H54 (cell line): ENCODE measurements at places on chromosomes 3 and 15.

GRCh38 chr3:170425491-170426239 is 7.0 kb downstream of the CLDN11 start:
- DNase-seq, result no peak

DNA sequence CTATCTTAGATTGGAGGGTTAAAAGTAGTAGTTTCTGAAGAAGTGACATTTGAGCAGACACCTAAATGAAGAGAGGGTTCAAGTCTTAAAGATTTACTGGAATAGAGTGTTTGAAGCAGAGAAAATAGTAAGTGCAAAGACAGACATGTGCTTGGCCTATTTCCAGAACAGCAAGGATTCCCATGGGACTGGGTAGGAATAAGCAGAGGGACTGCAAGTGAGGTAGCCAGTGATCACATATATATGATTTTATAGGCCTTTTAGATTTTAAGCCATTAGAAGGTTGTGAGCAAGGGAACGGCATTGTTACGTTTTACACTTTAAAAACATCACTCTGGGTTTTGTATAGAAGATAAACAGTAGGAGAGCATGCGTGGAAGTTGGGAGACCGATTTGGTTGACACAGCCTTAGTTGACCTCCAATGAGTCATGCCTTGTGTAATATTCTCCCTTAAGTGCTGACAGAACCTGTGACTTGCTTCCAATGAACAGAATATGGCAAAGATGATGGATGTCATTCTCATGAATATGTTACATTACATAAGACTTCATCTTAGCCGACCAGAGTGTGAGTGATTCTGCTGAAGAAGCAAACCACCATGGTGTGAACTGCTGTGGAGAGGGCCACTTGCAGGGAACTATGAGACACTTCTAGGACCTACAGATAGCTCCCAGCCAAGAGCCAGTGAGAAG is 37.1 kb upstream of the SLC4A7 start:
- DNase-seq, result no peak

DNA sequence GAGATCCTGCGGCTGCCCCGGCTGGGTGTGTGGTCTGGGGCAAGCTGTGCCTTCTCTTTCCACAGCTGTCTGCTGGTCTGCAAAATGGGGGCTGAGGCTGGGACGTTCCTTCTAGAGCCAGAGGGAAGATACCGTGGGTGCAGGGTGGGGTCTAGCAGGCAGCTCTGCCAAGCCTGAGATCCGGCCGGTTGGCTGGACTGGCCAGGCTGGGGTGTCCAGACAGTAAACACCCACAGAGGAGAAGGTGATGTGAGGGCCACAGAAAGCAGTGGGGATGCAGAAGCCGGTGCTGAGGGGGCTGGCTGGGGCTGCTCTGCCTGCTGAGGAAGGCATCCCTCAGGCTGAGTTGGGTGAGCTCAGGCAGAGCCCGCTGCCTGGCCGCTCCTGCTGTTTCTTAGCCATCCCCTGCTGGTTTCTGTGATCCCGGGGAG is 46.1 kb downstream of the FBLN2 start:
- no peak for DNase-seq

DNA sequence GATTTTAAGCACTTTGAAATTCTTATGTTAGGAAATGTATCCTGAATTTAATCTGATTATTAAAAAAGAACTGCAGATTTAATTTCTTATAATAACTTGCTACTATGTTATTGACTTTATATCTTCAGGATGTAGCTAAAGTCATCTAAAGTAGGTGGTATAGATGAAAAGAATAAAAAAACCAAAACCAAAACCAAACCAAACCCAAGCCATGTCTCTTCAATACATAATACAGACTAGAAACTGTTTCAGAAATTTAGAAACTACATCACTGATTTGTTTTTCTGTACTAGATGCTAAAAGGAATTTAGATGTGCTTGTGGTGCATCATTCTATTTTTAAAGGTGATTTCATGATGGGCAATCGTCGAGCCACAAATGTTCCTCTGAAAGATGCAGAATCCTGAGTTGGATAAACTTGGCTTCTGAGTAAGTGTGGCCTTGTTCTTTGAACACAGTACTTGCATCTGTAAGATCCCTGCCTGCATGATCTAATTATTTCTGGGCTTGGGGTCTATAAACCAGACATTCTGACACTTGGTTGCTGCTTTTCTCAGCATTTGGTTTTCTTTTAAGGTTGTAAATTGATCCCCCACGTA is 287.1 kb upstream of the SUCLG2 start:
- no peak for DNase-seq

DNA sequence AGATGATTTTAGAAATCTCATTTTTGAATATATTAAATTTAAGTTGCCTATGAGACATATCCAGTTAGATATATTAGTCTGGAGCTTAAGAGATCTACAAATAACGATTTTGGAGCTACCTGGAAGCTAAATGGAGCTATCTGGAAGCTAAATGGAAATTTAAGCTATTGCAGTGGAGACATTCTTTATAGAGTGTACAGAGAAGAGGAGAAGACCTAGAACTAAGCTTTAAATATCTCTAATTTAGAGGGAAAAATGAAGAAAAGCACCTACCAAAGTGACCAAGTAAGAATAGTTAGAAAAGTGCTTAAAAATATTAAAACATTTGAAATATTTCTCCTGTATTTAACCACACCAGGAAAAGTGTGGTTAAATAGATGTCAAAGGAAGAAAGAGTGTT is 28.3 kb downstream of the SPESP1 start:
- no peak for DNase-seq

DNA sequence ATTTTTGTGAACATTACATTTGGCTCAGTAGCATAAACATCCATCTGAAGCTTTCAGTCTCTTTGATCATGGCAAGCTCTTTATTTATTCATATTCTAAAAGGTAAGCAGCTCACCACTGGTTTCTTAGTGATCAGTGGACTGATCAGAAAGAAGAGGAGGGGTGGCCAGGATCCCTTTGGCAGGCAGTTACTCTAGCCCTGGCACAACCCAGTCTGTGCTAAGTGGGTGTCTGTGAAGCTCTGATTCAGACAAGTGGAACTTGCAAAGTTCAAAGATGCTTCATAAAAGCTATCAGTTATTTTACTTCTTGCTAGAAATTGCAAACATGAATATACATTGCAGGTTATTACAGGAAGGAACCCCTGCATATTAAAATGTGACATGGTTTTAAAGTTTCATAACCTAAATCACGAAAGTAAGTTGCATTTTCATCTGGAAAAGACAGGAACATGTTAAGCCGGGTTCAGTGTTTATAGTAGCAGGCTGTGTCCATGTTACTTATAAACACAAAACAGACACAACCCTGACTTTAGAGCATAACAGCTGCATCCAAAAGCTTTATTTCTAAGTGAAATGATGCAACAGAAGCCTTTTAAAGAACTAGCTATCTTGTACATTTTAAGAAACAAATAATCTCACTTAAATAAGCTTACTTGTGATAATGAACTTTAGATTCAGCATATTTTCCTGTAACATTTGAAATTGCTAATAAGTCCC is 785.3 kb downstream of the MCTP2 start:
- no peak for DNase-seq

GRCh38 chr3:196711838-196712513 is at the start of the genes CEP19 and PIGX:
Gene CEP19 (minus strand): TSS chr3:196712250. CDS start chr3:196708657, 3,593 bp downstream.
Gene PIGX (plus strand): TSS chr3:196712377.
- DNase-seq, result peak; percentile 95

GRCh38 chr3:58251631-58252035 is 14.0 kb downstream of the ABHD6 start:
- DNase-seq, result no peak

DNA sequence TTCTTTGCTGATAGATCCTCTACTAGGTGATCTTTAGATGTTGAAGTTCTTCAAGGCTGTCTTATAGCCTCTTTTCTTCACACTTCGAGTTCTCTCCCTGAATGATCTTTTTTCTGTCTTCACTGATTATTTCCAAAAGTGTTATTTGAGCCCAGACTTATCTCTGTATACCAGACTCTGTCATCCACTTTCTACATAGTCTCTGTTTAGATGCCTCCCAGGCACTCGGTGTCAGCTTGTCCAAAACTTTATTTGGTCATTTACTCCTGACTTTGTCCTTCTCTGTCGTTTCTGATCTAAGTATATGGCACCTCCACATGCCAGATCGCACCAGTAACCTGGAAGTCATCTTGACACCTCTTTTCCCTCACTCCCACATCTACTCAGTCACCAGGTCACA is 27.6 kb downstream of the KLHL18 start:
- no peak for DNase-seq

DNA sequence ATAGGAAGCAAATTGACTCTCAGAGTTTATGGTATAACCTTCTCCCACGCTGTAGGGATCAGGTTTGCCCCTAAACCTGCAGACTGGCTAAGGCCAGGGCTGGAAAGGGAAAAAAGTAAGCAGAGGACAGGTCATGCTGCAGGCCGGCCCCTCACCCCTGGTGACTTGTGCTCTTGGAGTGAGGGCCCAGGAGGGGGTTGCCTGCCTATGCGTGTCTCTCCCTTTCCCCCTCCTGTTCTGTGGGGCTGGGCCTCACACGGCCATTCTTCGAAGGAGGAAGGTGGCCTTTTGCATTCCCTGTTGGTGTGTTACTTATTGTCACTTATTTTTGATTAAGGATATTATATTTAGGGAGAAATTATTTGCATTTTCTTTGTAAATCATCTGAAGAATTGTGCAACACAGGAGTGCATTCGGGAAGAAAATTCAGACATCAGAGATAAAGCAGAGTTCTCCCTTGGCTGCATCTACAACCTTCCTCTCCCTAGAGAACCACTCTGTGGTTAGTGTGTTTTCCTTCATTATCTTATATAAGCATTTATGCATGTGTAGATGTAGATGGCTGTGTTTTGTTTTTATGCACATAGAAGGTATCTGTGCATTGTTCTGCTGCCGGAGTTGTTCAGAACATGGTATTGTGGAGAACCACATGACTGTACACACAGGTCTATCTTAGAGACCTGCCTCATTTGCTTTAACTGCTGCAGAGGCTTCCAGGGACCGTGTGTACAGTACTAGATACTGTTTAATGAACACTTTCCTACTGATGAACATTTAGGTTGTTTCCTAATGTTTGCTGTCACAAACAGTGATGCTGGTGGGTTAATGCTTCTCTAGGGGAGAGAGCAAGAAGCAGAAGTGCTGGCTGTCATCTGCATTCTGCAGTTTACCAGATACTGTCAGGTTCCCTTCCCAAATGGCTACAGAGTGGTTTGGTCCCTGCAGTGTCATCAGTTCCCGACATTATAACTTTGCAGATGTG is 133.5 kb downstream of the APBA2 start:
- no peak for DNase-seq

DNA sequence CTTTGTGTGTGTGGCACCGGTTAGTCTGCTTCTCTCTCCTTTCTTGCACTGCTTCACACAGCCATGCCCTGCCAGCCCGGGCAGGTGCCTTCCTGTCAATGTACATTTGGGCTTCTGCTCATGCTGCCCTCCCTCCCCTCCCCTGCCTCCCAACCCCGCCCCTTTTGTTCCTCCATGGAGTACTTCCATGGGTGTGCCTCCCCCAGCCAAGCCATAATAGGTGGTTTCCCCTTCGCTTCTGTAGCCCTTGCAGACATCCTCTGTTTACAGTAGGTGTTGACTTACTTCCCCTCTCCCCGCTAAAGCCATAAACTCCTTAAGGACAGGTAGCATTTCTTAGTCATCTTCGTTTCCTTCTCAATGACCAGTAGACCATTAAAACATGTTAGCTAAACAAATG is 31.8 kb upstream of the CRTC3 start:
- DNase-seq, result no peak

- DNase-seq, result no peak
Observed at GRCh38 chr15:95850837-95851236, 479.7 kb upstream of the NR2F2 start.
